ENCODE measurements at places on chromosomes 4 and X. TPM values are rescaled to one million over a fixed set of nuclear protein-coding genes. Genes with fewer than 3 reads are reported as not detected.

GRCh38 chr4:653080-653821 lies 20.8 kb downstream of the ATP5ME start:
- H3K27ac ChIP-seq, result no peak overlapping the region
- no peaks in the 10 kb centered on the region for H3K36me3 ChIP-seq
- peaks cover 56% of the 10 kb centered on the region for H3K27me3 ChIP-seq
- H3K4me1 ChIP-seq, result no peaks in the 10 kb centered on the region
- no peak overlapping the region for H3K4me3 ChIP-seq
- DNase-seq, result no peak

- no peaks in the 10 kb centered on the region for H3K27me3 ChIP-seq
- DNase-seq, result no peak
- no peaks in the 10 kb centered on the region for H3K36me3 ChIP-seq
- H3K4me1 ChIP-seq, result no peaks in the 10 kb centered on the region
- no peak overlapping the region for H3K27ac ChIP-seq
These were observed 212.4 kb upstream of the MAMLD1 start for GRCh38 chrX:150150780-150151125.

DNA sequence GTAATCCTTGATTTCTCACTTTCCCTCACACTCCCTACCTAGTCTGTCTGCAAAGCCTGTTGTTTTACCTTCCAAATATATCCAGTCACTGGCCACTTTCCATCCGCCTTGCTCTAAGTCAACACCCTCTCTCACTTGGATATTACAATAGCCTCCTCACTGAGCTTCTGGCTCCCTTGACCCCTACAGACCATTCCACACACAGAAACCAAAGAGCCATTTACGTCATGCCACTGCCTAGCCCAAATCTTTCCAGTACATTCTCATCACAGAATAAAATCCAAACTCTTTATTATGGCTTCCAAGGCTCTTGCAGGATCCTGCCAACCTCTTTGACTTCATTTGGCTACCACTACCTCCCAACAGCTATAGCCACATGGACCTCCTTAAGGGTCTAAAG lies 25.7 kb upstream of the ARHGEF9 start:
- no peaks in the 10 kb centered on the region for H3K36me3 ChIP-seq
- no peaks in the 10 kb centered on the region for H3K4me1 ChIP-seq
- no peak overlapping the region for H3K27ac ChIP-seq
- no peak for DNase-seq
- H3K27me3 ChIP-seq, result no peaks in the 10 kb centered on the region

DNA sequence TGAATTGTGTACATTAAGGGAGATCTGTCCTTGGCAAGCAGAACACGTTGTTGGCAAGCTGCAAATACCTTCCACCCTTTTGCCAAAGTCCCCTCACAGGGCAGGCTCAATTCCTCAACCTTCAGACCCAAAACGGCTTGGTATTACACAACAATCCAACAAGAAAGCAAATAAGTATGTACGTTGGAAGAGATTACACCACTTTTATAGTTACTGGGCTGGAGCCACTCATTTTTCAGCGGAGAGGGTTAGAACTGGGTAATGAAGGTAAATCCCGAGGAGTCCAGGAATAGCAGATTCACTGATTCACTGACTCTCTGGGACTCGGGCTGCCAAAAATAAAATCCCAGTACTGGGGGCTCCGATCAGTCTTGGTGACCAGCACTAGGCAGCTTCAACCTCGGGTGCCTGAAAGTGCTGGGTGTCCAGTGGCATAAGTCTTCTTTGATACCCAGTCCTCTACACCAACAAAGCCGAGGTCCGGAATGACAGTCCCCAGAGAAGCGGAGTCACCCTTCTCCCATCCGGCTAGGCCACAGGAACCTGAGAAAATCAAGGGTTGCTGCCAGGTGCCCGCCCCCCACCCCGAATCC lies 587 bp downstream of the TIMM8A start:
- H3K4me3 ChIP-seq, result peak overlapping the region; percentile 93
- no peak for DNase-seq
- H3K27ac ChIP-seq, result peak overlapping the region; percentile 32
- H3K27me3 ChIP-seq, result no peaks in the 10 kb centered on the region
- H3K4me1 ChIP-seq, result peaks cover 9% of the 10 kb centered on the region

DNA sequence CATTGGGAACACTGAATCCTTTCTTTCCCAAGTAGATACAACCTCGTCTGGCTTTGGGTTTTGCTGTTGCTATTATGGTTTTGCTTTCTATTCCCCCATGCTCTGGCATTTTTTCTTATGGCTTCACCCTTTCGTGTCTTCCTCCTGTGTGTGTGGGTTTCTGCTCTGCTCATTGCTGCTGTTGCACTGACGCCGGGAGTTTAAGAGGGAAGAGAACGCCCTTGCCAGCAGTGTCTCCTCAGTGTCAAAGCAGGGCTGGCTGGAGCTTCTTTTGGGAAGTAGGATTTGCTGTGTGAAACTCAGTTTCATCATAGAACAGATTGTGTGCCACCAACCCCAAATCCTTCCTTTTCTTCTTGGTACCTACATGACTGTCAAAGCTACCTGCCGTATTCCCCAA lies 63.7 kb downstream of the CLDN22 start:
- H3K27me3 ChIP-seq, result no peaks in the 10 kb centered on the region
- H3K36me3 ChIP-seq, result no peaks in the 10 kb centered on the region
- H3K4me1 ChIP-seq, result no peaks in the 10 kb centered on the region

DNA sequence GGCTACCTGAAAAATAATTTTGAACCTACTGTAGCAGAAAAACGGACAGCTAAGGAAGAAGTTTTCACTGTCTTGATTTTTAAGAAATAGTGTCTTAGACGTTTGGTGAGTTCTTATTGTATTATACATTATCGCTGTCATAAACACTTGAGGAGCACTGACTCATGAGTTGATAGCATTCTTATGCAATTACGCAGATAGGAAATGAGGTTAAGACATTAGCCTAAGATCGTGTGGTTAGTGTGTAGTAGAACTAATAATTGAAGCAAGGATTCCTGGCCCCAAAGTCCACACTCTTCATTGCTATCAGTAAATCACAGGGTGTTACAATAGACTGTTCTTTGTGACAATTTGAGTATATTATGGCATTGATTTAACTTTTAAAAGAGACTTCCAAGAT lies 238.1 kb downstream of the ARAP2 start:
- peak; percentile 63 for DNase-seq
- H3K4me1 ChIP-seq, result peaks cover 23% of the 10 kb centered on the region
- H3K27ac ChIP-seq, result no peak overlapping the region
- no peaks in the 10 kb centered on the region for H3K27me3 ChIP-seq
- no peak overlapping the region for H3K4me3 ChIP-seq
- no peaks in the 10 kb centered on the region for H3K36me3 ChIP-seq

- no peak overlapping the region for H3K4me3 ChIP-seq
- H3K4me1 ChIP-seq, result no peaks in the 10 kb centered on the region
- H3K27ac ChIP-seq, result no peak overlapping the region
- H3K27me3 ChIP-seq, result no peaks in the 10 kb centered on the region
- no peak for DNase-seq
- no peaks in the 10 kb centered on the region for H3K36me3 ChIP-seq
These were observed 61.9 kb downstream of the PRKG2 start for GRCh38 chr4:81152839-81153713.

The ERCC6L gene
- 6.5 TPM for total RNA-seq

The RASSF6 gene
- total RNA-seq, result 0.59 TPM

Data from PC-9 (cell line).